Fibroblast of lung (primary cell): ENCODE measurements at places on chromosomes 3 and 15.

- DNase-seq, result no peak
- H3K4me1 ChIP-seq, result no peaks in the 10 kb centered on the region
- H3K4me3 ChIP-seq, result no peak overlapping the region
Observed at GRCh38 chr3:166560253-166560652, 723.0 kb upstream of the BCHE start.

DNA sequence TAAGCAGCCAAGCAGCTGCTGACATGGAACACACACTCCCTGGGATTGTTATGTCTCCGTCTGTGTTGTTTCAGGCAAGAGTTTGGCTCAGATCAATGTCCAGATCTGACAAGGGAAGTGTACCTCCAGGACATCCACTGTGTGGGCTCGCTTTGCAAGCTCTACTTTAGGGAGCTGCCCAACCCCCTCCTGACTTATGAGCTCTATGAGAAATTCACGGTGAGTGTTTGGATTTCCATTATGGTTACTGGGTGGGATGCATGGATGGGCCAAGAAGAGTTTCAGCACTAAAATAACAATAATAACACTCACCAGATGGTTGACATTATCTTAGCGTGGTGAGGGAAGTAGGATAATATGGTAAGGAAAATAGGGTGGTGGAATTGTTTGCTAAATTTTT, 74.1 kb downstream of the ARHGAP31 start:
- DNase-seq, result no peak

GRCh38 chr15:39833515-39833981, 50.9 kb upstream of the FSIP1 start:
- H3K27me3 ChIP-seq, result no peaks in the 10 kb centered on the region
- peaks cover 20% of the 10 kb centered on the region for H3K4me1 ChIP-seq
- DNase-seq, result peak; percentile 77
- no peak overlapping the region for H3K4me3 ChIP-seq

GRCh38 chr3:141981084-141981483, 104.6 kb downstream of the ATP1B3 start:
- H3K36me3 ChIP-seq, result no peaks in the 10 kb centered on the region
- no peak for DNase-seq
- H3K27ac ChIP-seq, result no peak overlapping the region
- H3K4me1 ChIP-seq, result no peaks in the 10 kb centered on the region
- H3K4me3 ChIP-seq, result no peak overlapping the region

DNA sequence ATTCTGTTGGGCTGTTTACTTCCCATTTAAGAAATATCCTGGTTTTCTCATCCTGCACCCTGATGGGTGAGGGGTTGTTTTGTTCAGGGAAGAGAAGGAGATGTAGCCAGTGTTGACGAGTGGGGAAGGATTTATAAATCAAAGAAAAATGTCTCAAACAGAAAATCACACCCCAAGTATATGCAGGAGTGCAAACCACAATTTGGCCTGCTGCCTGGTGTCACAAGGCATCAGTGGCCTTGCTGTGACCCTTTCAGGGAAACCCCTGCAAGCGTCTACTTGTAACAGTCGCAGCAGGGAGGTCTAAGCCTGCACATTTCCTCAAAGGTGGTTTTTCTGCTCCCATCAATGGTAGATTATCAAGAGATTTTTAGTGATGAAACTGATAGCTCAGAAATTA, 132.6 kb upstream of the LRRN1 start:
- no peaks in the 10 kb centered on the region for H3K4me1 ChIP-seq
- H3K27me3 ChIP-seq, result no peaks in the 10 kb centered on the region
- no peak overlapping the region for H3K4me3 ChIP-seq
- H3K27ac ChIP-seq, result no peak overlapping the region

- peak overlapping the region; percentile 37 for H3K27ac ChIP-seq
- DNase-seq, result no peak
- H3K4me1 ChIP-seq, result peaks cover 10% of the 10 kb centered on the region
- H3K4me3 ChIP-seq, result no peak overlapping the region
Observed at GRCh38 chr15:85607141-85607806, 187.5 kb downstream of the KLHL25 start.

DNA sequence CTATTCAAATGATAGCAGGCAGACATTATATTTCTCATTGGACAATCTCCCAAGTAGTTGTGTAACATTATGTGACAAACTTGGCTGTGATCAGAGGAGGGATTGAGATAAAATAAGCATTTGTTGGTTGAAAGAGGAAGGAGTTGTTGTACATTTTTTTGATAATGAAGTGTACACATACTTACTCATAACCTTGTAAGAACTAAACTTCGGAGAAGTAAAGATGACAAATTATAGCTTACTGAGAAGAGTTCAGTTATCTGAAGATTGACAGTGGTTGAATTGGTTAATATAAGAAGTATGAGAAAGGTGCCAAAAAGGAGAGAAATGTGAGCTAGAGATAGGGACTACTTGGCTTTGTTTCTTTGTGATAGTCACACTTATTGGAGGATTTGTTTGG, 32.6 kb downstream of the STT3B start:
- DNase-seq, result no peak
- H3K4me3 ChIP-seq, result no peak overlapping the region
- no peaks in the 10 kb centered on the region for H3K4me1 ChIP-seq
- no peaks in the 10 kb centered on the region for H3K36me3 ChIP-seq
- no peaks in the 10 kb centered on the region for H3K27me3 ChIP-seq
- H3K27ac ChIP-seq, result no peak overlapping the region

DNA sequence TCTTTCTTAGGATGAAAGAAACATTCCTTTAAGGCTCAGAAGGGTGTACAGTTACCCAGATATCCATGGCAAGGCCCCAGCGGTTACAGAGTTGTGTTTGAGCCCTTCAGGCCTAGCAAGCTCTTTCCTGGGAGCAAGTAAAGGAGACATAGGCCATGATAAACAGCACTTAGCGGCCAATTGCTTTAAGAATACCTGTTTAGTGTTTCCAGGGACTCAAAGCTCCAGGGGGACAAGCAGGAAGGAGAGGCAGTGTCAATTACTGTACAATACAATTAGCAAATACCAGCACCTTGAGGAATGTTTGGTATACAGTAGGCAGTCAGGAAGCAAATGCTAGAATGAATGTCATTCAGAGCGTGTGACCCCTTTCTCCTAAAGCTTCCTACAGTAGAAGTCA, 176.3 kb upstream of the ICE2 start:
- H3K27me3 ChIP-seq, result no peaks in the 10 kb centered on the region
- no peaks in the 10 kb centered on the region for H3K36me3 ChIP-seq
- no peak overlapping the region for H3K4me3 ChIP-seq
- H3K4me1 ChIP-seq, result no peaks in the 10 kb centered on the region
- no peak for DNase-seq

GRCh38 chr3:13316603-13317002, 103.5 kb downstream of the NUP210 start:
- H3K4me1 ChIP-seq, result no peaks in the 10 kb centered on the region
- H3K36me3 ChIP-seq, result no peaks in the 10 kb centered on the region
- no peak overlapping the region for H3K4me3 ChIP-seq
- no peak overlapping the region for H3K27ac ChIP-seq
- no peak for DNase-seq
